GM23248 (cell line): ENCODE measurements at places on chromosomes 11 and 22. TPM values are rescaled to one million over a fixed set of nuclear protein-coding genes. Genes with fewer than 3 reads are reported as not detected.

- DNase-seq: no peak
These were observed 29.0 kb downstream of the TIMP3 start for GRCh38 chr22:32830473-32830872.

DNA sequence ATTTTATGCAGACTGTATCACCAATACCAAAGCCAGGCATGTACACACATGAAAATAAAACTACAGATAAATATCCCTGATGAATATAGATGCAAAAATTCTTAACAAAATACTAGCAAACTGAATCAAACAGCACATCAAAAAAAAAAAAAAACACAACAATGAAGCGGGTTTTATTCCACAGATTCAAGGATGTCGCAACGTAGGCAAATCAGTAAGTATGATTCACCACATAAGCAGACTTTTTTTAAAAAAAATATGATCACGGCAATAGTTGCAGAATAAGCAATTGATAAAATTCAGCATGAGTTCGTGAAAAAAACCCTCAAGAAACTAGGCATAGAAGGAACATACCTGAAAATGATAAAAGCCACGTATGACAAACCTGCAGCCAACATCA lies 21.3 kb downstream of the OR51F1 start:
- DNase-seq: peak; percentile 31

DNA sequence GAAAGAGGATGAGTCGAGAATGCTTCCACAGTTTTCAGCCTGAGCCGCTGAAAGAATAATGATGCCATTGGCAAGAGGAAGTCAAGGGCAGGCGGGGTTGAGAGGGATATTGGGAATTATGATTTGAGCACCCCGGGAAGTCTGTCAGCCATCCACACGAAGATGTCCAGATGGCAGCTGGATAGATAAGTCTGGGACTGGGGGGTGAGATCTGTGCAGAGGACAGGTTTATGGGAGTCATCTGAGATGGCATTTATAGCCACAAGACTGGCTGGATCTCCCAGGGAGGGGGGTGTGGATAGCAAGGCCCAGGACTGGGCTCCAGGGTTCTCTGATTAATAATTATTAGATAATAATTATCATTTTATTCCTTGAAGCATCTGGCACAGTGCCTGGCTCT lies 5.1 kb upstream of the STIP1 start:
- DNase-seq: peak; percentile 42

- no peak for DNase-seq
These were observed 22.4 kb downstream of the SLCO2B1 start for GRCh38 chr11:75173336-75173735.

GRCh38 chr22:49240472-49240871 lies 587.2 kb downstream of the BRD1 start:
- no peak for DNase-seq

GRCh38 chr22:17847360-17848078 lies 73.2 kb upstream of the BID start:
- DNase-seq: peak; percentile 7

GRCh38 chr11:10728789-10729472 lies 22.1 kb upstream of the CTR9 start:
- peak; percentile 57 for DNase-seq

GRCh38 chr22:30435674-30436126 lies 10.1 kb downstream of the MTFP1 start:
- DNase-seq: no peak

DNA sequence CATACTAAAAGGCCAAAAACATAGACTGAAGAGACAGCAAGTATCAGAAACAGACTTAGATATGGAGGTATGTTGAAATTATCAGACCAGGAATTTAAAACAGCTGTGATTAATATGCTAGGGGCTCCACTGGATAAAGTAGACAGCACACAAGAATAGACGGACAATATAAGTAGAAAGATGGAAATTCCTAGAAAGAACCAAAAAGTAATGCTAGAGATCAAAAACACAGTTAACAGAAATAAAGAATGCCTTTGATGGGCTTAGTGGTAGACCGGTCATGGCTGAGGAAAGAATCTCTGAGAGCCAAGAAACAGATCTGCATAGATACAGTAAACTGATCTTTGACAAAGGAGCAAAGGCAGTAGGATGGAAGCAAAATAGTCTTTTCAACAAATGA lies 250.2 kb downstream of the SWAP70 start:
- DNase-seq: no peak

The PATL1 gene
- total RNA-seq: 9.6 and 12.5 TPM in 2 replicates

The ARHGAP8 gene
- 0.13 and 0.54 TPM in 2 replicates for total RNA-seq

The NRGN gene
- total RNA-seq: 0.32 TPM in 1 of 2 replicates, not detected in the other

The POU2F3 gene
- total RNA-seq: not detected in 2 replicates

The CTTN gene
- total RNA-seq: 249 and 315 TPM in 2 replicates

The SLC7A4 gene
- total RNA-seq: not detected in 2 replicates

The OR51I1 gene
- not detected in 2 replicates for total RNA-seq

The CNGA4 gene
- not detected in 2 replicates for total RNA-seq

The NXPE1 gene
- not detected in 2 replicates for total RNA-seq

The TENM4 gene
- 0.11 and 0.25 TPM in 2 replicates for total RNA-seq

The HORMAD2 gene
- total RNA-seq: not detected in 2 replicates

The MS4A12 gene
- total RNA-seq: not detected in 2 replicates
